ENCODE measurements at places on chromosomes 13 and 19.

DNA sequence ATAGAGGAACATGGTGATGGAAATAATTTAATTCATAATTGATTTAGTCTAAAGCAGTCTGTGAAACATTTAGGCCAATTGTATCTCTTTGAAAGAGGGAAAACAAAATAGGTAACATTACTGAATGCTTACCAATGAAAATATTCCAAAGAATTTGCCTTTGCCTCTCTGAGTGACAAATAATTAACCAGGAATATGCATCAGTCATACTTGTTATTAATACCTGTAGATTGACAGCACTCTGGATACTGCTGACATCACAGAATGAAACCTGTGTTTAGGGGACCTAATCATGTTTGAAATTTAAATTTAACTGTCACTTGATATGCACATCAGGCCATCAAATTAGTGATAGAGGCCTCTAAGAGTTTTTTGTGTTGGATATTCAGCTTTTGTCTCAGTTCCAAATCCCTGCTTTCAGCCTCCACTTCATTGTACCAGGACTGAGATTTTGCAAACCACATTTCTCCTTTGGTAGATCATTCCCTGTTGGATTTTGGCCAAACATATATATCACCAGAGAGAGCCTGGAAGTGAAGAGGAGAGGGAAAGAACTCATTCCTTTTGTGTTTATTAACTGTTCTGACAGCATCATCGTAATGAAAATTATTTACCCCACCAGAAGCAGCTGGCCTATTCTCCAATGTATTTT is 64.8 kb upstream of the KLHL1 start:
- DNase-seq, result no peak

GRCh38 chr19:5255602-5256231 is 84.9 kb downstream of the PTPRS start:
- DNase-seq, result no peak

- no peak for DNase-seq
Observed at GRCh38 chr19:18833141-18833476, 1.4 kb downstream of the UPF1 start.

DNA sequence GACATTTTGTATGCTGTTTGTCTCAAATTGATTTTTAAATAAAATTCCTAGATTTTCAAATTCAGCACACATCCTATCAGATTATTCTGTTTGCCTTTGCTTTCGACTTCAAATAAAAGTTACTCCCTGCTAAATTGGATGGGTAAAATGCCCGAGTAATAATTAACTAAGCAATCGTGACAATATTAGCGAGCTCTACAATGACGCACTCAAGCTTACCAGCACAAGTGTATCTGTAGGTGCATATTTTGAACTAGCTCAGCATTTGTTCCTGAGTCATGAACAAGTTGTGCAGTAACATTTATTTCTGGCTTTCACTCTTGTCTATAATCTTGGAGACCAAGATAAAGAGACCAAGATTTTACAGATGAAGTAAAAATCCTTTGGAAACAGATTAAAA is 113.4 kb downstream of the UBL3 start:
- no peak for DNase-seq

DNA sequence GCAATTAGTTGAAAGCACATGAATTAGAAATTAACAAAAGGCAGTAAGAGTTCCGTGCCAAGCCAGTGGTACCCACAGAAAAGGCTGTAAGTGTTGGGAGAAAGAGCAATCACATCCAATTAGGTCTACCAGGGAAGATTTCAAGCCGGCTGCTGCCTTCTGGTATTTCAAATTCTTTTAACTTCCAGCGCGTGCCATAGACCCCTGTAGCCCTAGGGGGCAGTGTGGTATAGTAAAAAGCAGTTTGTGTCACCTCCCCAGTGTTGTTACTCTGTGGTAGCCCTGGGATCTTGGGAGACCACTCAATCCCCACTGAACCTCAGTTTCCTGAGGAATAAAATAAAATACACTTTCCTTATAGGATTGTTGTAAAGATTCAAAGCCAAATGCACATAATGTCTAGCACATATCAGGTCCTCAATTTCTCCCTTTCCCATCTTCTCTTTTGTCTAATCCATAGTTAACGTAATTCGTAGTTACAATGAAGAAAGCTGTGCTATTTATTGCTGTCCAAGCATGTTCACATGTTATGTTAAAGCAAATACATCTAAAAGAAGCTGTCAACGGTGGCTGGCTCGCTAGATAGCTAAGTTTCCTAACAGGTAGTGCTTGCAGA is 230.2 kb downstream of the TDRD3 start:
- DNase-seq, result no peak

DNA sequence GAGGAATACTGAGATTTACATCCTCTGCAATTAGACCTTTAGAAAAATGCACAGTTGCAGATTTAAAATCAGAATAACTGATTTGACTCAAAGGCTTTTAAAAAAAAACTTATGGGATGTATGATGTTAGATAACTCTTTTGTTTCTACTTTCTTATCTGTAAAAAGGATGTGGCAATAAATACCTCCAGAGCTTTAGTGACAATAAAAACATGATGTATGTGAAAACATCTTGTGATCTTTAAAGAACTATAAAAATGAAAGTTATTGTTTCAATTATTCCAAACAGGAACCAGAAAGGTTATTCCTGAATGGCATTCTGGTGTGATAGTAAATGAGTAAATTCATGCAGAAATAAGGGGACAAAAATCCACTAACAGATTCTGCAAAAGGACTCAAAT is 2712.2 kb upstream of the PCDH20 start:
- no peak for DNase-seq

DNA sequence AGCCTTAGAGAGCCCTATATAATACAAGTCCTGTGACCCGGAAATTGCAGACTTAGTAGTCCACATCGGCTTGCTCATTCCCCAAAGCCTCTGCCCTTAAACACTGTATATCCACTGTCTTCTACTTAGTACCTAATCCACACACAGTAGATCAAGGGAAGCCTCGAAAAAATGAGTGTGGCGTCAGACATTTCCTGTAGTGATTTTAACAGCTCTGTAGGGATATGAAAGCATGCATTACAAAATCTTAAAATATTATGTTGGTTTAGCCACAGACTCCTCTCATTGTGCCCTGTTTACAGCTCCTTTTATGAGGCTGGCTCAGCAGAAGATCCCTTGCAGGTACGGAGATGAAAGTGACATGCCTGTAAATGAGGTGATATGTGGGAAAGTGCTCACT is 416.3 kb downstream of the LIG4 start:
- no peak for DNase-seq

DNA sequence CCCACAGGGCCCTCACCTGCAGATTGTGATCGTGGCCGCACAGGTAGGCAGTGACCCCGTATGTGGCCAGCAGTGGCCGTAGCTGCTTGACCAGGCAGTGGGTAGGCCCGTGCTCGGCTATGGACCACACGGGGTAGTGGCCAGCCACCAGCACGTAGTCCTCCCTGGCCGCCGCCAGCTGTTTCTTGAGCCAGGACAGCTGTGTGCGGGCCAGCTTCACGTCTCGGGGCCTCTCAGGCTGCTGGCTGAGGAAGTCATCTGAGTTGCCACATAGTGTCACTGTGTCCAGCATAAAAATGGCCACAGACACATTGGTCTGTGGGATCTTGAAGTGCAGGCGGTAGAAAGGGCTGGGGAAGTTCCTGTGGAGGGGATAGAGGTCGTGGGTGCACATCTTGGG is 1.2 kb downstream of the ACP5 start:
- no peak for DNase-seq

GRCh38 chr13:42762251-42762650 is 19.1 kb upstream of the FAM216B start:
- DNase-seq, result no peak

GRCh38 chr19:6801485-6802086 is 29.1 kb downstream of the VAV1 start:
- DNase-seq, result peak; percentile 42

DNA sequence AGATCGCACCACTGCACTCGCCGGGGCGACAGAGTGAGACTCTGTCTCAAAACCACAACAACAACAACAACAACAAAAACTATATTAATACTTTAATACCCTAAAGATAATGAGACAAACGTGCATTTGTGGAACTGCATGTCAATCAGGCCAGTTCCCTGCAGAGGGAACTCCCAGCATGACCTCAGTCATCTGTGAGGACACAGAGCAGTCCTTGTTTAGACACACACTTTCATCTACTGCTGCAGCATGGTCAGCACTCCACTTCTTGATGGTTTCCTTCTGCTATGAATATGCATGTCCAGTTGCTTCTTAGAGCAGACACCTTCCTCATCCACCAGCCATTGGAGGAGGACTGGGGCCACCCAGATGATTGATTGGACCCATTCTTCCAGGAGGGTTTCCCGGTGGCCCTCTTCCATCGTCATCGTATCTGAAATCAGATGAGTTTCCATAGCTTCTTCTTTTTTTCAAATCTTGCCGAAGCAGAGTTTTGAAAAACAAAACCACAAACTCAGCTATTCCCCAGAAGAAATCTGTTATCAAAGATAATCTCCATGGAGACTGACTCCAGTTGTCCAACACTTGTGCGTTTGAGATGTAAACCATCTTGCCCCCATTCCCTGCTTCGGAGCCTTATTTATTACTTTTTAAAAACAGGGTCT is 26.5 kb downstream of the ZNF607 start:
- no peak for DNase-seq

- no peak for DNase-seq
Observed at GRCh38 chr13:24505256-24505655, 7.3 kb downstream of the PARP4 start.

- no peak for DNase-seq
Observed at GRCh38 chr13:96810104-96810503, 184.2 kb downstream of the OXGR1 start.

DNA sequence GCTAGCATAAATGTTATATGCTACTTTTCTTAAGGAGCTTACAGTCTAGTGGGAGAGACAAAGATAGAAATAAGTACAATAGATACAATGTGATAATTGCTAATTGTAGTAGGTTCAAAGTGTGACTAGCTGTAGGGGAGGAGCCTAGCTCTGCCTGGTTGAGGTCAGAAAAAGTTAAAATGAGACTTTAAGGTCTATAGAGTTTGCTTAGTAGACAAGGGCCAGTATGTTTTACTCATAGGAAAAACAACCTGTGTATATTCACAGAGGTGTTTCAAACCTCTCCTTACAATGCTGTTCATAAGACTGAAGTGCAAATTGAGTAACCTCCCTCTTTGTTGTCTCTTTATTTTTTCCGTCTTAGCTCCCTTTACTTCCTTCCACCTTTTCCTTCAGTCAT is 56.1 kb downstream of the PDS5B start:
- no peak for DNase-seq

DNA sequence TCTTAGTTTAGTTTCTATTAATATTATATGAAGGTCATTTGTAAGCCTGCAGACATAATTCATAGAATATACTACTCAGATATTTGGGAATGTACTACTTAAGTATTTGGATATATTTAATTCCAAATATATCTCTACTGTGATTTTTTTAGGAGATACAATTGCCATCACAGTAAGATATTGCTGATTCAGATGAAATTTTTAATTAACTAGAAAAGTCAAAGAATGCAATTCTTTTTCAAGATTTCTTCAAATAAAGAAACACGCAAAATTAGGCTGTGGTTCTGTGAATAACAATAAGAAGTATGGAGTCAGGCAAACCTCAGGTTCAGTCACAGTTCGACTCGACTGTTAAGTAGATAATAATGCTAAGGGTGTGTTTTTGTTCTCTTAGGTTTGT is 550.4 kb upstream of the GPC6 start:
- no peak for DNase-seq

- no peak for DNase-seq
Observed at GRCh38 chr19:29745253-29745652, 30.2 kb upstream of the C19orf12 start.

GRCh38 chr13:113645329-113645728 is 12.7 kb downstream of the ATP4B start:
- DNase-seq, result no peak

DNA sequence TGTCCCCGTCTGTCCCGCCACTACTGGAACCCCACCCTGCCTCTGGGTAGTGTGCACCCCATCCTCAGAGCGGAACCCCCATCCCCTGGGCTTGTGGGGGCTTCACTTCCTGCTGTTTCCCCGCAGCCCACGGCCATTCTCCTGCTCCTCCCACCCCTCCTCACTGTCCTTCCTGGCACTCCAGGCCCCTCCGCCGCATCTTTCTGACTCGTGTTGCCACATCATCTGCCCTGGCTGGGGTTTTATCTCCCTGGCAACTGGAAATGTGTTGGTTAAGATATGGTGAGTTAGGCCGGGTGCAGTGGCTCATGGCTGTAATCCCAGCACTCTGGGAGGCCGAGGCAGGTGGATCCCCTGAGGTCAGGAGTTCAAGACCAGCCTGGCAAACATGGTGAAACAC is 37.3 kb downstream of the KDM4B start:
- no peak for DNase-seq

- DNase-seq, result no peak
Observed at GRCh38 chr19:42032431-42032830, 37.6 kb downstream of the GRIK5 start.

GRCh38 chr19:33798681-33799111 is 2.0 kb downstream of the KCTD15 start:
- DNase-seq, result no peak

DNA sequence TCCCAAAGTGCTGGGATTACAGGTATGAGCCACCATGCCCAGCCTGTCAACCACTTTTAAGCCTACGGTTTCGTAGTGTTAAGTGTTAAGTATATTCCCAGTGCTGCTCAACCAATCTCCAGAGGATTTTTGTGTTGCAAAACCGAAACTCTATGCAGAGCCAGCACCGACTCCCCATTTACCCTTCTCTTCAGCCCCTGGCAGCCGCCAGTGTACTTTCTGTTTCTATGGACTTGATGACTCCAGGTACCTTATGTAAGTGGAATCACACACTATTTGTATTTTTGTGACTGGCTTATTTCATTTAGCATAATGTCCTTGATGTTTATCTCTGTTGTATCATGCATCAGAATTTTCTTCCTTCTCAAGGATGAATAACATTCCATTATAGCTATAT is 1.1 kb downstream of the SULT2A1 start:
- DNase-seq, result no peak

- no peak for DNase-seq
Observed at GRCh38 chr19:43501661-43502418, 2.7 kb downstream of the PHLDB3 start.

DNA sequence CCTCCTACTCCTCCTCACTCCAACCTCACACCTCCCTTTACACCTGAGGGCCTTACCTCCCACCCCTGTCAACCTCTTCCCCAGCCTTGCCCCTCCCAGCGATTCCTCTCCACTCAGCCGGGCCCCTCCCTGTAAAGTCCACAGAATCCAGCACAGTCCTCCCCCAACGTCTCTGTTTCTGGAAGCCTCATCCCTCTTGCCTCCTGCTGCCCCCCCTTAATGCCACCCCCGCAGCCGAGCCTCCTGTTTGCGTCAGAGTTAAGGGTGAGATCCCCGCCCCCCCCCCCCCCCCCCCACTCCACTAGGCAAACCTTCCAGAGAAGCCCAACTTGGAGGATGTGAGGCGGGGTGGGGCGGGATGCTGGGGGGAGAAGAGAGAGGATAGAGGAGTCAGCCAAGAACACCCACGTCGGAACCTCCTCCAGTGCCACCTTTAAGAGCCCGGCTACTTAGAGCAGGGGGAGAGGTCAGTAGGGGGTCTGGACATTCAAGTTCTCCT is 2.1 kb downstream of the UNC13A start:
- no peak for DNase-seq

GRCh38 chr19:6663236-6664201 is 6.4 kb downstream of the TNFSF14 start:
- peak; percentile 50 for DNase-seq
